ENCODE measurements at places on chromosomes 12 and 14. TPM values are rescaled to one million over a fixed set of nuclear protein-coding genes. Genes with fewer than 3 reads are reported as not detected.
A peak's percentile ranks its signal among the peaks of the same experiment; 100 is the strongest.

GRCh38 chr12:52212701-52213563 is 20.1 kb upstream of the KRT7 start:
- ATAC-seq = no peak
- no peaks in the 10 kb centered on the region for H3K36me3 ChIP-seq
- H3K27me3 ChIP-seq = peaks cover 23% of the 10 kb centered on the region

DNA sequence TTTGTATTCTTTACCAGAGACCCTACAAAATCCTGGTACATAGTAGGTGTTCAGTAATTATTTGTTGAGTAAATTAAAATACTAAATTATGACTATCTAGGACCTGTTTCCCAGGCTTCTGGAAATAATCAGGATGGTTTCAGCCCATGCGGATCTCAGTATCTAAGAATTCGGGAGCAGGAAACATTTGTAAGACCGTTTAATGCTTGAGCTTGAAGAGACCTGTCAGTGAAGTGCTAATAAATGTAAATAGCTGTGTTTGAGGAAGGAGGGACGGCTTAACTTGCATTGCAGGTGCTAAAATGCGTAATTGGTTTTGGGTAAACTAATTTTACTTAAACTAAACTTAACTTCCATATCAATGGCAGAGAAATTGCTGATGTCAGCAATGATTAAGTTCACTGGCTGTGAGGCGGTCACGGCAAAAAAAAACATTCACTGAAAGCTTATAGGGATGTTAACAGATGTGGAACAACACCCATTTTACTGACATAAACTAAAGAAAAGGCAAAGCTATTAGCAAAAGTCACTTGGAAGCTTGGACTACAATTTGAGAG is 28.6 kb upstream of the AEBP2 start:
- H3K4me1 ChIP-seq = no peaks in the 10 kb centered on the region
- H3K4me3 ChIP-seq = no peak overlapping the region
- no peak for ATAC-seq
- no peaks in the 10 kb centered on the region for H3K36me3 ChIP-seq
- H3K27ac ChIP-seq = peak overlapping the region; percentile 73
- no peaks in the 10 kb centered on the region for H3K27me3 ChIP-seq

DNA sequence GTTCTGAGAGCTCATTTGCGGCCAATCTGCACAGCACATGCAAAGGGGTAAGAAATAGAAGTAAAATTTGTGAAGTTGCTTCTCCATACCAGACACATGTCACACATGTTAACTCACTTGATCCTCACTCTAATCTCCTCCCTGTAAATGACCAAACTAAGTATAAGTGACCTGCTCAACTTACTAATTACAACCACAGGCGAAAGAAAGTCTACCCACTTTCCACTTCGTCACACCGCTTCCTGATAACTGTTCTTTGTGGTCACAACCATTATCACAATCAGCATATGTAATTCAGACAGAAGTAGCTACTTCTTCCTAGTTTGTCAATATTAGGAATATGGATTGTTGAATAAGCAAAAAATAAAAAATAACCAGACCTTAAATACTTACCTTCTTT is 293.7 kb upstream of the CLEC14A start:
- no peaks in the 10 kb centered on the region for H3K36me3 ChIP-seq
- H3K27ac ChIP-seq = no peak overlapping the region
- no peak for ATAC-seq
- H3K4me3 ChIP-seq = no peak overlapping the region

- H3K27ac ChIP-seq = peak overlapping the region; percentile 92
- H3K36me3 ChIP-seq = no peaks in the 10 kb centered on the region
- no peak overlapping the region for H3K4me3 ChIP-seq
Measured at GRCh38 chr14:34980337-34980900, 2.4 kb upstream of the SRP54 start.

- no peaks in the 10 kb centered on the region for H3K36me3 ChIP-seq
- H3K27me3 ChIP-seq = no peaks in the 10 kb centered on the region
- H3K4me3 ChIP-seq = no peak overlapping the region
- H3K4me1 ChIP-seq = no peaks in the 10 kb centered on the region
- no peak overlapping the region for H3K27ac ChIP-seq
Measured at GRCh38 chr12:60176891-60177290, 581.1 kb downstream of the SLC16A7 start.

DNA sequence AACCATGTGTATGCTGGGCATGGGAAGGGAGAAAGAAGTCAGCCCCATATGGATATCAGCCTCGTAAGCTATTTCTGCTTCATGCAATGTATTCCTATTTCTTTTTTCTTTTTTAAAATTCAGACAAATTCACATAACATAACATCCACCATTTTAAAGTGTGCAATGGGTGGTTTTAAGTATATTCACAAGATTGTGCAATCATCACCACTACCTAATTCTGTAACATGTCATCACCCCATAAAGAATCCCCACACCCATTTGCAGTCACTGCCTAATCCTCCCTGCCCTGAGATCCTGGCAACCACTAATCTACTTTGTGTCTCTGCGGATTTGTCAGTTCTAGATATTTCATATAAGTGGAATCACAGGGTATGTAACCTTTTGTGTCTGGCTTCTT is 9.5 kb downstream of the POMT2 start:
- no peak overlapping the region for H3K27ac ChIP-seq
- no peak overlapping the region for H3K4me3 ChIP-seq
- H3K27me3 ChIP-seq = no peaks in the 10 kb centered on the region
- H3K4me1 ChIP-seq = no peaks in the 10 kb centered on the region
- no peak for ATAC-seq
- H3K36me3 ChIP-seq = no peaks in the 10 kb centered on the region

LPAR5 gene
- total RNA-seq = 0.81 TPM

RBM23 gene
- 111 TPM for total RNA-seq

KRT77 gene
- total RNA-seq = not detected

Measured in gastroesophageal sphincter (tissue), 4 donors.